Suppressor macrophage (primary cell): ENCODE measurements at places on chromosomes 12 and 14.

GRCh38 chr12:14272956-14273912, 92.2 kb upstream of the ATF7IP start:
- DNase-seq = peak; percentile 92

DNA sequence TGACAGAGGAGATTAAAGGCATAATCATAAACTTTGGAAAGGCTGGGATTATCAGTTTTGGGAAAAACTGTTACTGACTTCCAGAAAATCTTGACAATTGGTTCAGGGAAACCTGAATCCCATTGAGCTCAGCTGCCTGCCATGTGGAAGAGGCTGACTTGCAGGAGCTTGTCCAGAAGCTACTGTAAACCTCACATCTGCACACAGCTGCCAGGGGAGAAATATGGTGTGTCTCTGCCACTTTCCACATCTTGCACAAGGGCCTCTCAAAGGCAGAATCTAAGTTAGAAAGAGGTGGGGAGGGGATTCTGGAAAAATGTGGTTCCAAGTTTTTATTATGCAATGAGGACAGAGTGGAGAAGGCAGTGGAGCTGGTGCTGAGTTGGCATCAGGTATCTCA, 8.7 kb upstream of the BHLHE41 start:
- DNase-seq = no peak

- no peak for DNase-seq
Observed at GRCh38 chr12:12323118-12323517, 26.9 kb downstream of the MANSC1 start.

DNA sequence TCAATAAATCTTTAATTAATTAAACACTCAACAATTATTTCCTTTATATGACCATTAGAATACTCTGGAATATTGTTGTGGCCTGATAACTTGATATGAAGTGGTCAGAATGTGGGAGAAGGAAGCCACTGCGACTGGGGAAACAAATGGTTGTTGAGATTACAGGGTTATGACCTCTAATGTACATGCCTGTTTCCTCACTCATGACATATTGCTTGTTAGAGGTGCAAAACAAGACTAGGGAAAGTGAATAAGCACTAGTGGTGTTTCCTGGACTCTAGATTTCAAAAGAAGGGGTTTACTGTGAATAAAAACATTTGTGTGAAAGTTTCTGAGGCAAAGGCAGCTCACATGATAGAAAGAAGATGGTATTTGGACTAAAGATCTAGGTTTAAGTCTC, 53.3 kb downstream of the STAB2 start:
- no peak for DNase-seq

DNA sequence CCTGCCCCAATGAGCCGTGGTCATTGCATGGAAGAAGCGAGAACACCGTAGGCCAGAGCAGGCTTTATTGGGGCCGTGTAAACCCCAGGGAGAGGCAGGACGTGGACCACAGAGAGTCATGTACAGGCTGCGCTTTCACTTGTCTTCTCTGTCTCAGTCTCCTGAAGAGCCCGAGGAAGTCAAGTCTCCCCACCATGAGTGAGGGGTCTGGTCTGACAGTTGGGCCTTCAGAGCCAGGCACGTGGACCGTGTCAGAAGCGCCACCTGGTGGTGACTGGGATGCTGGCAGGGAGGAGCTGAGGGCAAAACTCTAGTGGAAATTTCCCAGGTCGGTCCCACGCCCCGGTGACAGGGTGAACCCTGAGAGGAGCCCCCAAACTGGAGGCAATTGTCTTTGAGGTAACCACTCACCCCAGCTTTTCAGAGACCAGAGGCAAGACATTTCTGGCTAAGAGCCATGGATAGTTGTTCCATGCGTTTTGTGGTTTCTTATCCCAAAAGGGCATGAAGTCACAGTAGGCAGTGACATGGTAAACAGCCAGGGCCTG, 17.4 kb downstream of the RPS6KL1 start:
- peak; percentile 84 for DNase-seq

GRCh38 chr14:39666386-39666785, 234.2 kb upstream of the FBXO33 start:
- no peak for DNase-seq

DNA sequence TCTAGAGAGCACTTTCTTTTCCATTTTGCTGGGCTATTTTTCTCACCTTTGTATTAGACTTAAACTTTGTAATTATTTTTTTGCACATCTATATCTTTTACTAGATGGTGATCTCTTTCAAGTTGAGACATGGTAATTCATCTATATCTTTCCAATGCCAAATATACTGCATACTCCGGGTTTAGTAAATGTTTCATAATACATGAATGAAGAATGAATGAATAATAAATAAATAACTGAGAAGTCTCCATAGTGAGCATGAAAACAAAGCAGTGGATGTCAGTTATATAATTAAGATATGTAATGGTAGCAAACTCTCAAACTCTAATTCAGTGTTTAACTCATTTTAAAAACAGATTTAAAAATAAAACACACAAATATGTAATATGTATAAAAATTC, 342.5 kb upstream of the KITLG start:
- DNase-seq = no peak

DNA sequence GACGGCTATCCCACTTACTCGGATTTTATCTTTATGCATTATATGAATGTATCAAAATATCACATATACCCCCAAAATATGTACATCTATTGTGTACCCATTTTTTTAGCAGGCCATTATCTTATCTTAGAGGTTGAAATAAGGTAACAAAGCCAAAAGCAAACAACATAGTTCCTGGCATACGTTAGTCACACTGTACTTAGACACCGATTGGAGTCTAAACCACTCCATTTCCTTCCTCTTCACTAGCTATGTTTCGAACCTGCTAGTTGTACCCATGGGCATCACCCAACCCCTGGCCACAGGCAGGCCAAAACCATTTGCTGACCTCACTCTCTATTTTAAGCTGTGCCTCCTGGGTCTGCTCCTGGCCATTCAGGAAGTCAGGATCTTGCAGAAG, 66.3 kb downstream of the GRIN2B start:
- no peak for DNase-seq

- peak; percentile 78 for DNase-seq
Observed at GRCh38 chr14:94355191-94355794, 32.2 kb upstream of the SERPINA6 start.

DNA sequence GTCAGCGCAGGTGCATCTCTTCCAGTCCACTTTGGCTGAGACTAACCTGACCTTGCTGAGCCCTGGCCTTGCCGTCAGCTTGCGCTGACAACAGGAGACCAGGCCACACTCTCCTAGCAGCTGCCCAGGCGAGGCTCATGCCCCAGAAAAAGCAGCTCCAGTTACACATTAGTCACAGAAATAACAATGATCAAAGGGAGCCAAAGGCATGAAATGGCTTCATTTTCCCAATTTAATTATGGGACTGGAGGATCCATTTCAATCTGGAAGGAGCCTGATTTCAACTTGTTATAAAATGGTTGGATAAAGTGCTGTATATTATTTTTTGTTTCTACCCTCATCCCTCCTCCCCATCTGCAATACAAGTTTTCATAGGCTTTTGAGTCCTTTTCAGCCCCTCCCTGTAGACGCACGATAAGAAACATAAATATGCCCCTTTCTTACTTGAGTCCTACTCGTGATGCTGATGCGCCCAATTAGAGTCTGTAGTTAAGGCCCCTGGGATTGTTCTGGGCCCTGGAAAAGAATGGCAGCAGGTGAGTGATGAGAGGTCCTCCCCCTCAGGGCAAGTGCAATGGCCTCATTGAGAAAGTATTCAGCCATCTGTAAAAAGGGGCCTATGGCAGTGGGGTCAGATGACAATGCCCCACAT, 376.0 kb downstream of the C12orf75 start:
- DNase-seq = no peak

DNA sequence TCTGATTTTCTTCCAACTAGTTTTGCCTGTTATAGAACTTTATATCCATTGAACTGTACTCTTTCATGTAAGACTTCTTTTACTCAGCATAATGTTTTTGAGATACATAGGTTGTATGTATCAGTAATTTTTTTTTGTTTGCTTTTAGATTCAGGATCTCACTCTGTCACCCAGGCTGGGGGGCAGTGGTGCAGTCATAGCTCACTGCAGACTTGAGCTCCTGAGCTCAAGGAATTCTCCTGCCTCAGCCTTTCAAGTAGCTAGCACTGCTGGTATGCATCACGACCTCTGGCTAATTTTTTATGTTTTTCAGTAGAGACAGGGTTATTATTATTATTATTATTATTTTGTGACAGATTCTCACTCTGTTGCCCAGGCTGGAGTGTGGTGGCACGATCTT, 65.0 kb upstream of the DDHD1 start:
- DNase-seq = no peak

DNA sequence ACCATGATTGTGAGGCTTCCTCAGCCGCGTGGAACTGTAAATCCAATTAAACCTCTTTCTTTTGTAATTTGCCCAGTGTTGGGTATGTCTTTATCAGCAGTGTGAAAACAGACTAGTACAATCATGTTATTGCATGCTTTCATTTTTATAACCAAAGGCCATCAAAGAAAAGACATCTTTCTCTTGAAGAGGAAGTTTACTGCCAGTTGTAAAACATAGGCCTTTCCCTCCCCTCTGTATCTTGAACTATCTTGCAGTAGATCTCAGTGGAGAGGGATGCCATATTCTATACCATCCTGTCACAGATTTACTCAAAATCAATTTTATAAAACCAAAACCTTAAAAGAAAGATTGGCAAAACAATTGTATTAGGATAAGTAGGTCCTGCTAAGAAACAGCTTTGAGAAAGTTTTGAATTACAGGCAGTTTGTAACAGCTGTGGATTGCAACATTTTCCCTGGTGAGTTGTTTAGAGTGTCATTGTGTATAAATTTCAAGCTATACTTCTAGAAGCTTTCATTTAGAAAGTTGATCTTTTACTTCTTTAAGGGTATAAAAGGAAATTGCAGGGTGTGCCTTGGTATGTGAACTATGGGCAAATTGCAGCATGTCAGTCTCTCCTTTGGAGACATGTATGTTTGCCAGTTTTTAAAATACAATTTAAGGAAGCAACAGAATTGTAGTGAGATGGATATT, 128.0 kb downstream of the ATP23 start:
- no peak for DNase-seq

- DNase-seq = peak; percentile 11
Observed at GRCh38 chr12:46401662-46402061, 29.1 kb upstream of the SLC38A2 start.

- no peak for DNase-seq
Observed at GRCh38 chr14:22979748-22980392, 2.5 kb downstream of the AJUBA start.

DNA sequence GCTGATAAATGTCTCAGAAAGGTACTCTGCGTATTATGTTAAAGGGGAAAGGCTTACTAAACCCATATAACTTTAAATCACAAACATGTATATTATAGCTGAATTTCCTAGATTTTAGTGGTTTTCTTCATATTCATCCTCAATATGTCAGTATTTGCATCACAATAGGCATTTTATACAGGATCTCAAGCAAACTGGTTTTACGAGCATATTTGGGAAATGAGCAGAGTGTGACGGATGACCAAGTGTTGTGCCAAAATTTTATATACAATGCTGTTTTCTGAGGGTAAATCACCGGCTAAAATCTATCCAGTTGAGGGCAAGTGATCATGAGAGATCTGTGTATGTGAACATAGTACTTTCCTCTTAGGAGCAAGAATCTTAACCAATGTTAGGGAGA, 8.4 kb downstream of the CPM start:
- DNase-seq = no peak

GRCh38 chr12:106879612-106880011, 76.1 kb upstream of the TMEM263 start:
- DNase-seq = no peak

GRCh38 chr12:76462668-76463224, 96.8 kb downstream of the OSBPL8 start:
- DNase-seq = no peak

GRCh38 chr14:103899316-103899715, 28.9 kb upstream of the TDRD9 start:
- DNase-seq = no peak

- DNase-seq = no peak
Observed at GRCh38 chr12:23350808-23351207, 598.7 kb downstream of the SOX5 start.

DNA sequence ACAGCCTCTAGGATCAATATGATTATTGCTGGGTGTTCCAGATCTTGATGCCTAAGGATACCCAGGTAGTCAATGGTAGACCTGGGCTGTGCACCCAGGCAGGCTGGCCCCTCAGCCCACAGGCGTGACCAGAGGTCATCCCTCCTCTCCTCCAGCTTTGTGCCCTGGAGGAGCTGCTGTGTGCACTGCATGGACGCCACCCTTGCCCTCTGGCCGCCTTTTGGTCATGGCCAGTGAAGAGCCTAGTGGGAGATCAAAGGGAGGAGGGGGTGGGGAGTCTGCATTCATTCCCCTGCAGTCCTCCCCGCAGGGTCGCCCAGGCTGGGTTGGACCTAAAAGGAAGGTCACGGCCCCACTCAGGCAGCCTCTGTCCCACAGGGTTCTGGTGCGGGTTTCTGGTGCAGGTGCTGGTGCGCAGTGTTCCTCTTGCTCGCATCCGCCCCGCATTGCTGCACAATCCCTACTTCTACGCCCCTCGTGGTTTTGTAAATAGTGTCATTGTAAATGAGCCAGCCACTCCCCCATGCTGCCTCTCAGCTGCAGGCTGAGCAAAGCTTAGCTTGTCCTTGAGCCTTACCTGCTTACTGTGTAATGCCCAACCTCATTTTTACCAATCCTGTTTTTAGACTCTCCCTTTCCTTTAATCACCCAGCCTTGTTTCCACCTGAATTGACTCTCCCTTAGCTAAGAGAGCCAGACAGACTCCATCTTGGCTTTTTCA, 55.3 kb downstream of the PSMA6 start:
- DNase-seq = no peak

DNA sequence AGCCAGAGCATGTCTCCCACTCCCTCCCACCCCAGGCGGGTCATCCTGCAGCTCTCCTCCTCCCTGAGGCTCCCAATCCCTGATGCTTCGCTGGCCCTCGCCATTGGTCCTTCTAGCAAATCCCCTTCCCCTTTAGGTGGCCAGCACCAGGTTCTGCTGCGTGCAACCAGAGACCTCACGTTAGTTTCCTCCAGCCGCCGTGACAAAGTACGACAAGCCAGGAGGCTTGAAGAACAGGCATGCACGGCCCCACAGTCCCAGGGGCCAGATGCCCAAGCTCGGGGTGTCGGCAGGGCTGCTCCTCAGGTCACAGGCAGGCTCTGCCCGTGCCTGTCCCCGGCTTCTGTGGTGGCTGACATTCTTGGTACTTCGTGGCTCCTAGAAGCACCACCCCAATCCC, 95.8 kb downstream of the RIMBP2 start:
- DNase-seq = no peak

DNA sequence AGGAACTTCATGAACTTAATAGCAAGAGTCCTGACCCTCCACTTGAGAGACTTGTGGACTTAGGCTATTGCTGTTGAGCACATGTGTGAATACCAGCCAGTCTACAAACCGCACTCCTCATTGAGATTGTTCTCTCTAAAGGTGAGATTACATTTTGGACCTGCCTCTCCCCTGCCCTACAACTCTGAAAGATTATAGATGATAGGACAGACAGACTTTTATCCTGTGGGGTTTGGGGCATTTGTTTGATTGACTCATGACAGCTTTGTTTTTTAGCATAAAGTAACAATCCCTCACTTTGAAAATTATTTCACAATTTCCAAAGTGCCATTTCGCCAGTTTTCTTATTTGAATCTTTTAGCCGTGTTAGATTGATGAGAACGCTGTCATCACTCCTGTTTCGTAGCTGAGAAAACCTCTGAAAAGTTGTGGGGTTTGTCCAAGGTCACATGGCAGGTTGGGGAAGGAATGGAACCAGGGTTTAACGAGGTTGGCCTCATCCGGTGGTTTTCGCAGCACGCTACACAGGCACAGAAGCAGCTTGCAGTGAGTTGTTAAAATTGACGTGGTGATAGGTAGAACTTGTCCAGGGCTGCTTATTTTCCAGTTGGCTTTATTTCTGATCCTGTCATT, 836 bp downstream of the EVL start:
- DNase-seq = peak; percentile 80

- DNase-seq = no peak
Observed at GRCh38 chr14:54325766-54326165, 71.0 kb upstream of the CDKN3 start.
